ENCODE measurements at places on chromosomes 3 and 15.

DNA sequence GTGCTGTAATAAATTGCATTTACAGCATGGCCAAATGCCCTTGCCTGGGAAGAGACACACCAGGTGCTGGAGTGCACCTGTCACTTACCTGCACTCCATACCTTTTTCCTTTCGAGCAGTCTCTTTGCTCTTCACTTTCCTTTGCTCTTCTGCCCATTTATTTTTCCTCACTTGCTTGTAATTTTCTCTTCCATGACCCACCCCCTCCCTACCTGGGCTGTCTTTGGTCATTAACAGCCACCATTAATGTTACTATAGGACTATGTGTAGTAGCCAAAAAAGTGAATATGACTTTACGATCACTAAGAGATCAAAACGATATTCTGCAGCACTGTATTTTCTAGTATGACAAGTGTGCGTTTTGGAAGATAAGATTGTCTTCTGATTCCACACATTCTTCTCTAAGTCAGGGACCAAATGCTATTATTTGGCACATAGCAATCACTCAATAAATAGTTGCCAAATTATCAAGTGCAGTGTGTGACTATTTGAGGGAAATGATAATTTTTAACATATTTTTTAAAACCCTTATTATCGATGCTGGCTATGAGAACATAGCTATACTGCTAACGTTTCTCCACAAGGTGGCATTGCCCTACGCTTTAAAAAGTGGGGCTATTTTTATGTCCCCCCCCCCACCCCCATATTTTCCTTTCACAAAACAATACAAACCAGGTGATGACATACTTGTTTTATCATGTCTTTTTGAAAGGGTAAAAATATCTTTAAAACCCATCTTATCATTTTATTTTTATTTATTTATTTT, 114.4 kb downstream of the GHSR start:
- no peak overlapping the region for H3K4me3 ChIP-seq
- H3K4me1 ChIP-seq, result no peaks in the 10 kb centered on the region
- peaks cover 6% of the 10 kb centered on the region for H3K36me3 ChIP-seq
- H3K27me3 ChIP-seq, result no peaks in the 10 kb centered on the region

DNA sequence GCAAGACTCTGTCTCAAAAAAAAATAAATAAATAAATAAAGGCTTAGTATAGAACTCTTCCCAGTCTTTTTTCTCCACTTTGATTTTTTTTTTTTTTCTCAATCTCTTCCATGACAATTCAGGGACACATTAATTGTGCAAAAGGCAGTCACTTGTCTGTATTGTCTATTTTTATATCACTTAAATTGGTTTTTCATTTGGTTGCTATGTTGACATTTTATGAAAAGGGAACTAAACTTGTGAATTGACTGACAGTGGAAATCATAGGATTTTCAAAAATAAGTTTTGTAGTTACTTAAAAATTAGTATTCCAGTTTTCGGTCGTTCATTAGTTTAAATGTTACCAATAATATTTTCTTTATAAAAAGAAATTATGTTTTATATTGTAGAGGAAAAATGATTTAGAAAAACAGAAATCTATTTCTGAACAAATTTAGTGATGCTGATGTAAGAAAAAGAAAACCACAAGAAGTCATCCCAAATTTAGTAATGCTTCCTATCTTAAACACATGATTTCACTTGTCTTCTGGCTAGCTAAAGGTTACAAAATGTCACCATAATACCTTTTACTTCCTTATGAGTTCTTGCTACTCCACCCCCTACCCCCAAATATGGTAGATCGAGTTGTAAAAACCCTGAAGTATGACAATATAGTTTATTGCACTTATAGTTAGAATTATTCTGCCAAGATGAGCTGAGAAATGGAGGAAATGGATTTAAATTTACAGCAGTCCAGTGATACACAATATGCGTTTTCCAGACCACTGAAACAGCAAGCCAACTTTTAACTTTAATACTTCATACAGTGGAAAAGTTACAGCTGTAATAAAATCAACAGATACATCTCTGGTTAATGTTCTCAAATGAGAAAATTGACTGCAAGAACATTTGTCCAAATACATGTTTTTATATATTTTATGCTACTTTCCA, 37.0 kb downstream of the PPARG start:
- no peaks in the 10 kb centered on the region for H3K27me3 ChIP-seq
- no peaks in the 10 kb centered on the region for H3K36me3 ChIP-seq
- H3K27ac ChIP-seq, result no peak overlapping the region
- peaks cover 6% of the 10 kb centered on the region for H3K4me1 ChIP-seq

- no peaks in the 10 kb centered on the region for H3K4me1 ChIP-seq
- H3K27ac ChIP-seq, result no peak overlapping the region
- DNase-seq, result no peak
- H3K36me3 ChIP-seq, result no peaks in the 10 kb centered on the region
Measured at GRCh38 chr3:21665444-21666100, 85.4 kb downstream of the ZNF385D start.

GRCh38 chr3:13296662-13297061, 123.5 kb downstream of the NUP210 start:
- no peaks in the 10 kb centered on the region for H3K4me1 ChIP-seq
- H3K27ac ChIP-seq, result no peak overlapping the region
- DNase-seq, result no peak
- H3K27me3 ChIP-seq, result no peaks in the 10 kb centered on the region

DNA sequence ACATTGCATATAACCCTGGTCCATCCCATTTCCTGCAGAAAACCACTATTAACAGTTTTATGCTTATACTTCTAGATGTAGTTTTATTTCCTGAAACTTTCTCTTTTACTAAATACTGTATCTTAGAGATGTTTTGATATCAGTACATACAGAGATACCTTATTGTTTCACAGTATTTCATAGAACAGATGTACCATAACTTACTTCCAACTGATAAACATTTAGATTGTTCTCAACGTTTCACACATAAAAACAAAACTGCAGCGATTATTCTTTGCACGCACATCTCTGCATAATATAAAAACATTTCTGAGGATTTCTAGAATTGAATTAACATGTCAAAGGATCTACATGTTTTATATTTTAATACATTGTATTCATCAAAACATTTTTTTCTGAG, 2.6 kb downstream of the ZNF80 start:
- no peaks in the 10 kb centered on the region for H3K27me3 ChIP-seq
- no peaks in the 10 kb centered on the region for H3K4me1 ChIP-seq
- H3K27ac ChIP-seq, result no peak overlapping the region
- no peak for DNase-seq
- no peak overlapping the region for H3K4me3 ChIP-seq
- H3K36me3 ChIP-seq, result no peaks in the 10 kb centered on the region

DNA sequence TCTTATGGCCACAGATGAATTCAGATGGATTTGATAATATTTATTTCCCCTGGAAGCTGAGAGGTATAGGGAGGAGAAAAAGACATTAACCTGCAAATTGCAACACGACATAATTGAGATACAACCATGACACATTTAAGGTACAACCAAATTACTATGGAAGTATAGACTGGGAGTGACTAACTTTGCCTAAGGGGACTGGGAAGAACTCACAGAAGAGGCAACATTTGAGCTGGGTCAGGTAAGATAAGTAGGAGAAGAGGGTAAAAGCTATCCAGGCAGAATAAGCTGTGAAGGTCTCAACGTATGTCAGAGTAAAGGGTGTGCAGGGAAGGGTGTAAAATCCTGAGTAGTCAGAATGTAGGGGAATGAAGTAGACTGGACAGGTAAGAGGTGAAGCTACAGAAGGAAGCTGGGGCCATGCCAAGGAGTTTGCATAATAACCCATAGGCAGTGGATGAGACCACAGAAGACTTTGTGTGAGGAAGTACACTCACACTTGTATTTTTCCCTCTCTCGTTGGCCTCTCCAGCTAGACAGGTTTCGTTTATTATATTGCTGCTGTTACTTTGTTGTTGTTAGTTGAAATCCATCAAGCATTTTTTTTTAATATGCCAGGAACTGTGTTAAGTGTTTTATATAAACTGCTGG, 28.0 kb upstream of the PTX3 start:
- no peaks in the 10 kb centered on the region for H3K4me1 ChIP-seq
- no peaks in the 10 kb centered on the region for H3K27me3 ChIP-seq
- no peaks in the 10 kb centered on the region for H3K36me3 ChIP-seq

DNA sequence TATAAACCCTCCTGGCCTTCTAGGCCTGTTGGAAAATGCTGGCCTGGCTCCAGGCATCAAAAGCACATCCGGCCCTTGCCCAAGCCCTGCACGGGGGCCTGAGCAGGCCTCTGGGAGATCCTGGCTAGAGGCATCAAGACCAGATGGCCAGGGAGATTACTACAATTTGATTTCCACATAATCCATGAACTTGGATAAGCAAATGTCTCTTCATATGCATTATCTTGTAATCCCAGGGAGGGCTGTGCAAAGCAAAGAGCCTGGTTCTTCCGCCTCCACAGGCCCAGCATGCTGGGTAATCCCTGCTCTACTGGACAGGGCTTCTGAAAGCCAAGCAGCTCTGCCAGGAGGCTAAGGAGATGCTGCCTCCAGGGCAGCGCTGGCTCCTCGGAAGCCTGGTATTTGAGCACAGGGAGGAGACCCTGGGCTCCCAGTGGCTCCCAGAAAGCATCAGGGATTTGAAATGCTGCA, 18.2 kb downstream of the MRPL46 start:
- H3K27ac ChIP-seq, result no peak overlapping the region
- H3K36me3 ChIP-seq, result no peaks in the 10 kb centered on the region
- no peaks in the 10 kb centered on the region for H3K27me3 ChIP-seq
- DNase-seq, result no peak
- H3K4me1 ChIP-seq, result no peaks in the 10 kb centered on the region
- no peak overlapping the region for H3K4me3 ChIP-seq

GRCh38 chr15:27961801-27962200, 137.3 kb downstream of the OCA2 start:
- no peaks in the 10 kb centered on the region for H3K36me3 ChIP-seq
- H3K4me1 ChIP-seq, result no peaks in the 10 kb centered on the region
- no peaks in the 10 kb centered on the region for H3K27me3 ChIP-seq
- H3K27ac ChIP-seq, result no peak overlapping the region
- H3K4me3 ChIP-seq, result no peak overlapping the region
- no peak for DNase-seq

GRCh38 chr15:80694611-80695098, 455 bp upstream of the ABHD17C start:
- H3K27ac ChIP-seq, result peak overlapping the region; percentile 87
- peak overlapping the region; percentile 67 for H3K4me3 ChIP-seq
- H3K27me3 ChIP-seq, result no peaks in the 10 kb centered on the region
- peak; percentile 44 for DNase-seq
- no peaks in the 10 kb centered on the region for H3K36me3 ChIP-seq

DNA sequence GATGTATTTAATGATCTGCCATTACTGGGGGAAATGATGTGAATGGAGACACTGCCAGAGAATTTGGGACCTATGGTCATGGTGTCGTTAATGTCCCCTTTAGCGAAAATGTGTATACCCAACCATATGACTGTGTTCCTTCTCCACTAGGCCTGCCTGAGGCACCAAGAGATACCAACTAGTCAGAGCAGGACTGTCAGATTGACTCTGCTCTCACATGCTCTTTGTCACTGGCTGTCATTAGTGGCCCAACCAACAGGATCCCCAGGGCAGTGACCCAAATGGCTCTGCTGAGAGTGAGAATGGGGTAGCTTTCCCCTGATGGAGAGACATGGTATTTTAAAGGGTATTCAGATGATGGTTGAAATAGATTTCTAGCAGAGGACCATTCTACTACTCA, 2.8 kb downstream of the TAGLN3 start:
- DNase-seq, result no peak
- no peaks in the 10 kb centered on the region for H3K4me1 ChIP-seq
- H3K4me3 ChIP-seq, result no peak overlapping the region

GRCh38 chr3:13019243-13020095, 53.8 kb downstream of the IQSEC1 start:
- H3K4me3 ChIP-seq, result no peak overlapping the region
- H3K27me3 ChIP-seq, result no peaks in the 10 kb centered on the region
- H3K4me1 ChIP-seq, result no peaks in the 10 kb centered on the region

DNA sequence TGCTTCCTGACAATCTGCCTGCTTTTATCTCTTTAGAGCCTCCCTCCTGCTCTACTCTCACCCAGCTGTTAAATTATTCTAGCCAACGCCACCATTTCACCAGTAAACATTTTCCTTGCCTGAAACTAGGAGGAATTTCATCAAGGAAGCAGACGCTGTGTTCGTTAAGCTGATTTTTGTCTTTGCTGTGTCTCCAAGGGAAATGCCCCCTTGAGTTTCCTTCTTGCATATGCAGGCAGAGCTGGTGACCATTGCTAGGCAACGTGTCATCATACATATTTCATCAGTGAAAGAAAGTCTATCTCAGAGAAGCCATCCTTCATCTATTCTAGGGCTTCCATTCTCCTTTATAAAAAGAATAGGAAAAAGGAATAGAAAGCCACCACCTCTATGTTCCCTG, 87.0 kb upstream of the ST8SIA2 start:
- no peak overlapping the region for H3K27ac ChIP-seq
- H3K36me3 ChIP-seq, result no peaks in the 10 kb centered on the region

DNA sequence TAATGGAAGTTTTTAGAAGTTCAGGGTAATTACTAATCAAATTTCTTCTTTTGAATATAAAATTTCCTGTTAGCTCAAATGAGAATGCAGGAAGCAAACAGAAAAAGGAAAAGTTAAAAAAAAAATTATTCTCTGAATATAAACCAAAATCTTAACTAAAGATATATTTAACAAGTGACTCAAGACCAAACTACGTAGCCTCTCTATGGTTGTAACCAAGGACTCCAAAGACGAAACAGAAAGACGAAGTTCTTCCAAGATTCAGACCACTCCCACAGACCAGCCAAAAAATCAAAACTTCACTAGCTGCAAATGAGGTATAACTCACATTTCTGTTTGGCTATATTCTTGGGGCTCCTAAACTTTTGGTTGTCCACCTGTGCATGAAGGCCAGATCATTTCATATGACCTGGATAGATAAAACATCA, 846.5 kb upstream of the ALCAM start:
- H3K36me3 ChIP-seq, result no peaks in the 10 kb centered on the region
- H3K4me1 ChIP-seq, result no peaks in the 10 kb centered on the region
- no peak overlapping the region for H3K4me3 ChIP-seq
- no peaks in the 10 kb centered on the region for H3K27me3 ChIP-seq

GRCh38 chr15:77455696-77456321, 35.1 kb downstream of the HMG20A start:
- H3K4me1 ChIP-seq, result no peaks in the 10 kb centered on the region
- no peak for DNase-seq
- no peaks in the 10 kb centered on the region for H3K27me3 ChIP-seq
- no peaks in the 10 kb centered on the region for H3K36me3 ChIP-seq
- H3K27ac ChIP-seq, result no peak overlapping the region

All from colonic mucosa (tissue), 4 donors.